ENCODE measurements at places on chromosomes 6 and 20.
A peak's percentile ranks its signal among the peaks of the same experiment; 100 is the strongest.

GRCh38 chr6:140071601-140072062 lies 697.2 kb upstream of the CITED2 start:
- DNase-seq: peak; percentile 95

DNA sequence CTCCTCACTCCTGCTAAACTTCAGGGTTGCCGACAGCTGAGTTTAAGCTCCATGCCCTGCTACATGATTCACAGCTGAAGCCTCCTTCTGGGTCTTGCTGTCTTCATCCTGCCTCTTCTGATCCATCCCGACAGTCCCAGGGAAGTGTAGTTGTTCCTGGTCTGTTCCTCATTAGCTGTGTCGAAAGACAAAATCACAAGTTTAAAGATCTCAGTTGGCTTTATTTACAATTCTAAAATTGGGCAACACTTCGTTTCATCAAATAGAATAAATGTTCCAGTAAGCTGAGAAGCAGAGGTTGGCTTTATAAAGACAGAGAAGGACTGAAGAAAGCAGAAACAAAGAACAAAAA lies 4.1 kb upstream of the SLC2A10 start:
- DNase-seq: no peak

DNA sequence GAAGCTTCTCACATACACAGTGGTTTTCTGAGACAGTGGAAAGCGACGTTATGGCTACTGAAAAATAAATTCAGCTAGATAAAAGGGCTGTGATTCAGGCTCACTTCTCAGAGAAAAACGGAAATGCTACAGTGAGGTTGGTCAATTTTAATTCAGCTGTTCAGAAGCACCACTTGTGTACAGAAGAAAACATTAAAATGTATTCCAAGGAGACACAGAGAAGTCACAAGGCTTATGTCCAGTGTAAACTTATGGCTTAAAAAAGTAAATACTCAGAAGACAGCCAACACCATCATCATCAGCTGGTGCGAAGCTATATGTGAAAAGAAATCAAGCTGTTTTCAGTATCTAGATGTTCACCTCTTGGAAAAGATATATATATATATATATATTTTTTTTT lies 68.6 kb downstream of the ABHD12 start:
- no peak for DNase-seq

- no peak for DNase-seq
These were observed 24.9 kb downstream of the TTLL2 start for GRCh38 chr6:167349631-167350274.

GRCh38 chr6:118921084-118921483 lies 13.9 kb downstream of the MCM9 start:
- no peak for DNase-seq

- no peak for DNase-seq
These were observed 733 bp downstream of the ZBTB22 start for GRCh38 chr6:33316603-33317418.

DNA sequence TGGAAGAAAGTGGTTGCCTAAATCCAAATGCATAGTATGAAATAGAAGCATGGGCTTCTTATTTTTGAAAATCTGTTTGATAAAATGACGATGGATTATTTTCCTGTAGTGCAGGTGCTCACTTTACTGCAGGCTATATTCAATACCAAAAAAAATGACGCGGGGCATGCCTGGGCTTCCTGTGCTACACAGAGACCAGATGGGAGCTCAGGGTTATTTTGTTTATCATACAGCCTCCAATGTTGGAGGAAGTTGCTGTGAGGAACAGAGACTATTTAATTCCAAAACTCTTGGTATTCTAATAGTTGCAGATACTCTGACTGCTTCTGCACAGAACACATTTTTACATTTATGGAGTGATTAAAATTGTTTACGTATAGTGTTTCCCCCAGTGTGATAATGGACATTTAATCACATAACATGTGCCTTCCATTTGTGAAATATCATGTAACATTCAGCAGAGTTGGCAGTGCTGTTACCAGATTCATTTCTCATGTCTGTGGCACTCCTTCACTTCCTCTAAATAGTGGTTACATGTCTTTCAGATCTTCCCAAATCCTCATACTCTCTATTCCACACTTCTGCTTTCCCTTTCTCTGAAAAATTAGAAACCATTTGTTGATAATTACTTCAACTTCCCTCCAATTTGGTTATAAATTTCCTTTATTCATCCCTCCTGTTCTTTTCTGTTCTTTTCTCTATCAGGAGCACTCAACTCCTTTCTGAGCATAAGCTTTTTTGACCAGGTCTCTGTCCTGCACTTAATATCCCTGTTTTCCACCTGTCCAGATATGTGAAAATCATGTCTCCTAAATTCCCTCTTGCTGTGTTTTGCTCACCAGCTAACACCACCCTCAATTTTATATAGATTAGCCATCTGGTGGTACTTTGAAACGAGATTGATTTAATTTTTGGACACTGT lies 121.6 kb downstream of the ADGRB3 start:
- DNase-seq: no peak

DNA sequence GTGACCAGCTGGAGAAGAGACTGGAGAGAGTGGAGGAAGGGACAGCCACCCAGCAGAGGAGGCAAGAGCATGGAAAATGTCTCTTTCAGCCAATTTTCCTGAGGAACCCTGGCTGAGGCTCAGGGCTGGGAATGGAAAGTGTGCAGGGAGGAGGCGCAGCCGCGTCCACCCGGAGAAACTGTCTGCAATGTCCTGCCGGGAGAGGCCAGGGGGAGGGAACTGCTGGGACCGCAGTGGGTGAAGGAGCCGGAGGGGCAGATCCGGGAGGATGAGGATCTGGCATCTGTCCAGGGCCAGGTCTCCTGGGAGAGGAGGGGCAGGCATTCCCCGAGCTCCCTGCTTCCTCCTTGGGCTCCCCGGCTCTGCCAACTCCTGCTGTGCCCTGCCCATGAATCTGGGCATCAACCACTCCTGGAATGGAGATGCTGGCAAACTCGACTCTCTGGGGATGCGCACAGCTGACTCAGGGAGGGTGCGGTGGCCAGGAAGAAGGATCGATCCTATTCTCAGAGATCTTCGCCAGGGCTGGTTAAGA lies 17.4 kb upstream of the HM13 start:
- no peak for DNase-seq
